Stimulated activated CD8-positive, alpha-beta memory T cell treated with anti-CD3 and anti-CD28 coated beads, Interleukin-7, amount 100 ng/mL, for 1 hour (primary cell): ENCODE measurements at places on chromosomes 1 and 21.

DNA sequence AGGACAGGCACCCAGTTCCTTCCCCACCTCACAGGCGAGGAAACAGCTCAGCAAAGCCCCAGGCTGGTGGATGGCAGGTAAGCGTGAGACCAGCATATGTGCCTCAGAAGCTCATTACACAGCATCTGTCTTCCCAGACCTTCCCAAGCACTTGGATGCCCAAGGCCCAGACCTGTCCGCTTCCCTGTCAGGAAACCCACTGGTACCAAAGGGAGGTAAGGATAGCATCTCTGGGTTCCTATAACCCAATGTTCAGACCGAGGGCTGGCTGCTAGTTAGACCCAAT is 3.3 kb downstream of the POFUT2 start:
- DNase-seq = no peak

DNA sequence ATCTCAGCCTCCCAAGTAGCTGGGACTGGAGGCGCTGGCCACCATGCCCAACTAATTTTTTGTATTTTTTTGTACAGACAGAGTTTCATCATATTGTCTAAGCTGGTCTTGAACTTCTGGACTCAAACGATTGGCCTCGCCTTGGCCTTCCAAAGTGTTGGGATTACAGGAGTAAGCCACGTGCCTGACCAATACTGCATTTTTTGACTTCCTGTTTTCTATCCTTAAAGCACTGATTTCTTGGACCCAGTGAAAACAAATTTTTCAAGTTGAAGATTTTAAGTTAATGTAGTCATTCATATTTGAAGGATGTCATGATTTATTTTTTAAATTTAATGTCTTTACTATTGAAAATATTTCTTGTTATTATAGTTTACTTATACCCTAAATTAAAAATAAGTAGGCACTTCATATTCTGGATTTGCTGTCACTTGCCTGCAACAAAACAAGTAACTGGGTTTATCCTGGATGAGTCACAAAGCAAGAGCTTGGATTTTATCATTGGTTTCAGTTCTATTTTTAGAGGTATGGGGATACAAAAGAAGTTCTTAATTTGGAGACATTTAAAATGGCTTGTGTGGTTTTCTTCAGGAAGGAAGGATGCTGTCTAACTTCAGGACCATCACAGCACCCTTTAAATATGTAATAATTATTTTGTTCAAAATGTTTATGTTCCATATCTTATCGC is 2.2 kb upstream of the VPS45 start:
- DNase-seq = no peak

DNA sequence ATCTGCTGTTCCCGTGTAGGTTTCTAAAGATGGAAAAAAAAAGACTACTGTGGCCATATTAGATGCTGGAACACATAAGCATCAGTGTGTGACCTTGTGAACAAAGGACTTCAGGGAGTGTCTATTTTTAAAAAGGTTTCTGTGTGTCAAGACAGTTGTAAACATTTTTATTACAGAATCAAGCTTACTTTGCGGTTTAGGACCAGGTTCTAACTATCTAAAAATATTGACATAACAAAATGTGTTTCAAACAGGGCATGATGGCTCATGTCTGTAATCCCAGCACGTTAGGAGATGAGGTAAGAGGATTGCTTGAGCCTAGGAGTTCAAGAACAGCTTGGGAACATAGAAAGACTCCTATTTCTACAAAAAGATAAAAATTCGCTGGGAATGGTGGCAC is 7.1 kb upstream of the DDI2 start:
- no peak for DNase-seq

GRCh38 chr1:31010086-31010989 is 55.2 kb downstream of the PUM1 start:
- DNase-seq = no peak
